ENCODE measurements at places on chromosomes 7 and 10. TPM values are rescaled to one million over a fixed set of nuclear protein-coding genes. Genes with fewer than 3 reads are reported as not detected.

DNA sequence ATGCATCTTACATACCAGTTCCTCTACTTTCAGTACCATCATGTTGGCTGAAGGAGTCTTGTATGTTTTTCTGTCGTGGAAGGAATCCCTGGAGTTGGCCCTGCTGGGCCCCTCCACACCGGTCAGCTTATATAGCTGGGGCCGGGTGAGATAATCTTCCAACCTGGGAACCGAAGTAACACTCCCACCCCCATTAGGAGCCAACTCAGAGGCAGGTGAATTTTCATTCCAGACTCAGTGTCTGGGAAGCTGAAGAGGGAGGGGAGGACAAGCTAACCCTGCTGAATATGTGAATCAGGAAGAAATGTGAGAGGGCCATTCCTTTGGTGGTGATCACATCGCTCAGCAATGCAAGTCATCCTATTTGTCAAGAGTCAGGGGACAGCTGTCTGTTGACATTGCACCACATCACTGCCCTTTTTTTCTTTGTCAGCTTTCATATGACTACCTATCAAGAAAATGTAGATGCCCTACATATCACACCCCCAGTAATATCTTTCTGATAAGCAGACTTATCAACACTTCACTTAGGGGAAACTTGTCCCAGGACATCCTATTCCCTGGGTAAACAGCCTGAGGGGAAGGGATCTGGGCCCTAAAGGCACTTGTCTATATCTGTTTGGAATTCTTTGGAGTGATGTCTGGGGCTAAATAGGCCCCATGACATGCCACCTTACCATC is at the start of gene ANKRD1:
TSS of gene ANKRD1 (minus strand) at position 102 of the 681 bp plus-strand sequence. CDS start at position 42, 60 bp downstream.
- no peak for DNase-seq

DNA sequence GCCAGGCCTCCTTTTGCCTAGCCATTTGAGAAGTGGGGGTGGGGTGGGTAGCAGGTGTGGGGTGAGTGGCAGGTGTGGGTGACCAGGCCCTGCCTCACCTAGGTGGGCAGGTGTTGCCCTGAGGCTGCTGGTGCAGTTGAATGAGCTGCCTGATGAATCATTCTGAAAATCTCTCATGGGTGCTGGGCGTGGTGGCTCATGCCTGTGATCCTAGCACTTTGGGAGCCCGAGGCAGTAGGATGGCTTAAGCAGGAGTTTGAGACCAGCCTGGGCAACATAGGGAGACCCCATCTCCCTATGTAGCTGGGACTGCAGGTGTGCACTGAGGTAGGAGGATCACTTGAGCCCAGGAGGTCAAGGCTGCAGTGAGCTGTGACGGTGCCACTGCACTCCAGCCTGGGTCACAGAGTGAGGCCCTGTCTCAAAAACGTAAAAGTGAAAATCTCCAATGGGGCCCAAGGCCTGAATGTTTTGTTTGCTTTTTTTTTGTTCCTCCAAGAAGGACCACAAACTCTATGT is 17.7 kb downstream of the TSPAN14 start:
- no peak for DNase-seq

- DNase-seq = no peak
Observed at GRCh38 chr10:45383682-45384330, 9.8 kb downstream of the ALOX5 start.

DNA sequence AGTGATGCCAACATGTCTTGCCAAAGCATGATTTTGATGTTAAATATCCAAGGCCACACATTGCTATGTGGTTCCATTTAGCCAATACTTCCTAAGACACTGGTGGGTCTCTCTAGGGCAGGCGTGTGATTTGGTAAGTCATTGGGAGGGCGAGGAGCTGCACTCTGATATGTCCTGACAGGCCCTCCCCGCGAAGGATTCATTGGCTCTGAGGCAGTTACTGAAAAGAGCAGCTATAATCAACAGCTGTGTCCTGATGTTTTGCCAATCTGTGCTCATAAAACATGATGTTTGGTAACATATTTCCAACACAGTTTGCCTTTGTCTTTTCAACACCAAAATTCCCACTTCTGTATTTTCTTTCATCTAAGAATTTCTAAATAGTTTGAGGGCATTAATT is 646.7 kb downstream of the PARD3 start:
- DNase-seq = no peak

- DNase-seq = no peak
Observed at GRCh38 chr7:55517191-55517633, 55.1 kb downstream of the VOPP1 start.

DNA sequence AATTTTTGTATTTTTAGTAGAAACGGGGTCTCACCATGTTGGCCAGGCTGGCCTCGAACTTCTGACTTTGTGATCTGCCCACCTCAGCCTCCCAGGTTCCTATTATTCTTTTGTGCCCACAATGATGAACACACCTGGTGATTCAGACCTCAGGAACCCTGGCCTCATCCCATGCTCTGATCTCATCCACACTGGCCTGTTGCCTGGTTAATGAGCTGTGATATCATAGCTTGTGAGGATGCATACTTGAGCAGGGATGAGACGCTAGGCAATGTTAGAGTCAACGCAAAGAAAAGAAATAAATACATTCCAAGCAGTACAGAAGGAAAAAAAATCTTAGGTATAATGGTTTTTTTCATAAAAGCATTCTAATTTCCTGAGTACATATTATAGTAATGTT is 82.4 kb upstream of the RNF32 start:
- DNase-seq = no peak

DNA sequence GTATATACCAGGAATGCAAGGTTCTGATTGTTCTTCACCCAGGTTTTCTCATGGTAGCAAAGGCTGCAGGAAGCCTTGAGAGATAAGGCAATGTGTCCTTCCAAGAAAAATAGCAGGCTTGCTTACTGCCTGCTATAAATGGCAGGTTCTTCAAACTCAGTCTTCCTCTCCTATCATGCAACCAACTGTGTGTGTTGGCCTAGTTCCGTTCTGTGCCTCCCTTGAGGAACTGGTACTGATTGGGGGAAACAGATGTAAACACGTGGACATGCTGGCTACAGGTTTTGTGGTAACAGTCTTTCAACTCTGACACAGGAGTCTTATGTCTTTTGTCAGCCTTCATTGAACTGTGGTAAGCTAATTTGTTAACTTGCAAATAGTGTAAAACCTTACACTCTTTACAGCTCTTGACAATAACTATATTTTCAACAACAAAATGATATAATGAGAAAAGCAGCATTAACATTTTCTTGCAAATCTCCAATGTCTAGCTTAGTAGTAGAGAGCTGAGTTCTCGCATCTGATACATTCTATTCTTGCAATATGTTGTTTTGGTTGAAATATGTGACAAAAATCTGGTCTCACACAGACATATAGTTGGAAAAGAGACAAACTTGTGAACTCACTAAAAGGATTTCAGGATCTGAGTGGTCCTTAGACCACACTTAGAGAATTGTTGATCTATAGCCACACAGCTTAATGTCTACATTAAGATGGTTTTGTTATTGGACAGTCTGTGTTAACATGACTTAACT is 54.7 kb upstream of the LSM8 start:
- no peak for DNase-seq

- DNase-seq = no peak
Observed at GRCh38 chr10:91082447-91082846, 138.0 kb upstream of the PCGF5 start.

- DNase-seq = no peak
Observed at GRCh38 chr7:50305583-50306493, 1.3 kb downstream of the IKZF1 start.

GRCh38 chr10:42638821-42639270 is 476 bp upstream of the ZNF33B start:
- no peak for DNase-seq

DNA sequence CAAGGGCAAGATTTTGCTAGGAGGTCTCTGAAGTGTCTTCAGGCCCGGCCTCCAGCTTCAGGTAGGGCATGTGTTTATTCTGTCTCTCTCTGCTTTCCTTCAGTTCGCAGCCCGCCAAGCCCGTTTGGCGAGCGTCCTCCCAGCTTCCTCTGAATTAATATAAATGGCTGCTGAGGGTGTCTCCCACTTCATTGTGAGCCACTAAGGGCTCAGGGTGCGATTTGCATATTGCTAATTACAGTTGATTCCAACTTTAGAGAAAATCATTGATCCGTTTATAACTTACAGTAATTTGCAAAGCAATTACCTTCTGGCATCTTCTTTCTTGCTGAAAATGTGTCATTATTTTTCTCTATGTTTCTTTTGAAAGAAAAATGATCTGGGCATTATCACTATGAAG is 128.3 kb upstream of the SORCS3 start:
- no peak for DNase-seq

GRCh38 chr7:104627516-104627915 is 299.1 kb downstream of the LHFPL3 start:
- no peak for DNase-seq

- no peak for DNase-seq
Observed at GRCh38 chr7:142803901-142804300, 33.1 kb downstream of the PRSS2 start.

GRCh38 chr7:128171342-128171918 is 69.6 kb upstream of the LEP start:
- no peak for DNase-seq

- DNase-seq = no peak
Observed at GRCh38 chr7:84191261-84191660, 3.3 kb downstream of the SEMA3A start.

DNA sequence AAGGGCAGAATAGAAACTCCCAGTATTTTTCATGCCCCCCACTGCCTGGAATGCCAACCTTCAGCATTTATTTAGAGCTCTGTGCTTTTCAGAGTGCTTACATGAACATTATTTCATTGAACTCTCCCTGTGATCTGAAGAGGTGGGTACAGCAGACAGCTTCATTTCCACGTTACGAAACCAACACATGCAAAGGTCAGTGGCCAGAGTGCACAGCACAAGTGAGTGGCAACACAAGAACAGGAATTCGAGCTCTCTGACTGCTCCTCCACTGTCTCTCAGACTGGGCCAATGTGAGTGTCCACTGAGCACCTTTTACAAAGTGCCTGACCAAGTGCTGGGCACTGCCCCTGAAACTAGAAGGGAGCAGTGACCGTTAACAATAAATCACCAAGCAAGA is 162.9 kb downstream of the GLI3 start:
- DNase-seq = no peak

DNA sequence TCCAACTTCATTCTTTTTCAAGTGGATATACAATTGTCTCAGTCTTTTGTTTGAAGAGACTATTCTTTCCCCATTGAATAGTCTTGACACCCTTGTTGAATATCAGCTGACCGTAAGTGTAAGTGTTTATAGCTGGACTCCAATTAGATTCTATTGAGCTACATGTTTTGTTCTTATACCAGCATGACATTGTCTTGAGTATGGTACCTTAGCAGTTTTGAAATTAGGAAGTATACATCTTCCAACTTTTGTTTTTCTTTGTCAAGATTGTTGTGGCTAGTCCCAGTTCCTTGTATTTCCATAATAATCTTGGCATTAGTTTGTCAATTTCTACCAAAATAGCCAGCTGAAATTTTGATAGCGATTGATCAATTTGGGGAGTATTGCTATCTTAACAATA is 56.9 kb downstream of the MYL10 start:
- DNase-seq = no peak

GRCh38 chr7:140972876-140973829 is 41.6 kb downstream of the MRPS33 start:
- no peak for DNase-seq

GRCh38 chr10:50326757-50327701 is 75.7 kb upstream of the ASAH2 start:
- DNase-seq = no peak

- no peak for DNase-seq
Observed at GRCh38 chr7:151089893-151090730, 3.8 kb downstream of the AGAP3 start.

DNA sequence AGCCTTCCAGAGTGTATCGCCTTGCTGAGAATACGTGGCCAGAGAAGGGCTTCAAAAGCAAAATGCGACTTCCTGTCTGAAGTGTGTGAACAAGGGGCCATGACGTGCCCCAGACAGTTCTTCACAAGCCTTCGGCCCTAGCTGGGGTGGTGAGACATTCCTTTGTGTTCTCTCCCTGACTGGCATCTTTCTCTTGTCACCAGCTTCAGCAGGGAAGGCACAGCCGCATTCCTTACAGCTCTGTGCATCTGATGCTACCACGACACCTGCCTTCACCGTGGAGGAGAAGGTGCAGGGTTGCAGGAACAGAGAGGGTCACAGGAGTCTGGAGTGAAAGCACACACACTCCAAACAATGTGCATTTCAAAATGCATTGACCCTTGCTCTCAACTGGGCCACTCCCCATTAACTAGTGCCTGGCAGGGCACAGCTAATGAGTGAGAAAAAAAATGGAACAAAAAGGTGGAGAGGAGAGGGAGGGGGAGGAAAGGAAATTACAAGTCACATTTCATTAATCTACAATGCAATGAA is 93.4 kb downstream of the GPR26 start:
- no peak for DNase-seq

GRCh38 chr10:111103196-111103840 is 26.5 kb downstream of the ADRA2A start:
- no peak for DNase-seq

- DNase-seq = peak; percentile 85
Observed at GRCh38 chr10:92691591-92692079, 1.9 kb downstream of the HHEX start.

GRCh38 chr7:132910657-132911056 is 171.2 kb downstream of the CHCHD3 start:
- no peak for DNase-seq

- DNase-seq = peak; percentile 64
Observed at GRCh38 chr10:102113956-102114857, 6.0 kb downstream of the LDB1 start.

DNA sequence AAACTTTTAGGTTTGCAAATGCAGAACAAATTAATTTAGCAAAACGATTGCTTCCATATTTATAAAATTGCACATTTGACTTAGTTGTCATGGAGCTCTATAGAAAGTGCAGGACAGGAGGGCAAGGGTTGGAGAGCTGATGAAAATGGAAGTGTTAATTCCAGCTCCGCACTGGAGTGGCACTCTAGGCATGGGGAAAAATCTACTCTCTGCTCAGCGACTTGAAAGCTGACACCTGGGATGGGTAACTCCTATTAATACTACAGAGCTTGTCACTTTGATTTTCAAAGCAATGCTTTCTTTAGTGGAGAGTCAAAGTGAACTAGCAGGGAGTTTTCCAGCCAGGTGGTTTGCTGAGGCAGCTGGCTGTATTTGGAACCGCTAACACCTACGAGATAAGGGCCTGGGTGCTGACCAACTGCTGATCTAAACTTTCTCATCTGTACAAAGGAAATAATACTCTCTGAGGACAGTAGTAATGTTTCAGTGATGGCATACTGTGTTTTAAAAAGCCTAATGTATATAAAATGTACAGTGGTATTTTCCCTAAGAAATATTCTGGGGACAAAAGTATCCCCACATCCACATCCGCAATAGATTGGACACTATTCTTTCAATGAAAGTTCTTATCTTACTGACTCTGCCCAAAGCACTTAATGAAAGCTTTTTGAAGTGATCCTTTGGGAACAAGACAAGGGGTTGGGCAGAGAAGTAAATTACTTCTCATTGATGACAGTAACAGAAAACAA is 444.3 kb downstream of the GPAM start:
- DNase-seq = no peak

Gene CTTNBP2
- total RNA-seq = 0.14 TPM

Gene CDHR1
- total RNA-seq = 10.2 TPM

Gene CHAT
- total RNA-seq = not detected

Gene EMX2
- total RNA-seq = not detected

Gene CYP26C1
- not detected for total RNA-seq

Gene OR6B1
- not detected for total RNA-seq

Gene NUTM2E
- total RNA-seq = not detected

Gene KCNIP2
- total RNA-seq = 6.8 TPM

Gene LHFPL3
- not detected for total RNA-seq

Gene TMEM225B
- 0.78 TPM for total RNA-seq
